Dorsolateral prefrontal cortex (tissue), 122 donors: ENCODE measurements at places on chromosomes 2 and 18. TPM values are rescaled to one million over a fixed set of nuclear protein-coding genes. Genes with fewer than 3 reads are reported as not detected.

- peak; percentile 36 for DNase-seq
Observed at GRCh38 chr2:239042046-239042445, 194.2 kb downstream of the TWIST2 start.

The GPC1 gene
- 121 TPM for total RNA-seq

DNA sequence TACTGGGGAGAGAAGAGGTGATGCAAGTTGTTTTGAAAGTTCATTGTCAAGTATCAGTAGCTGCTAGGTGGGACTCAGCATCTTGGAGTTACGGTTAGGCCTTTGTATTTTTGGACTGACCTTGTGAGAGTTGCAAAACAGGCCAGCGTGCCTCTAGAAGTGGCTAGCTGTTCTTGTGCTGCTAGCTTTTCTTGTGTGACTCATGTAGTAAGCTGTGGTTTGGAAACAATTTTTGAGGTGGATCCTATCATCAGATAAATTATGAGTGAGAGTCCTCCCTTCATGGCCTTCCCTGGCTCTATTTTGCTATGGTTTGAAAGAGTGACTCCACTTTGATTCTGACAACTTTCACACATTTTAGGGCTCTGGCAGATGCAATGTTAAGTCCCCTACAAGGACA lies 409.2 kb upstream of the HS6ST1 start:
- DNase-seq: no peak

The LRRFIP1 gene
- 57.8 TPM for total RNA-seq

DNA sequence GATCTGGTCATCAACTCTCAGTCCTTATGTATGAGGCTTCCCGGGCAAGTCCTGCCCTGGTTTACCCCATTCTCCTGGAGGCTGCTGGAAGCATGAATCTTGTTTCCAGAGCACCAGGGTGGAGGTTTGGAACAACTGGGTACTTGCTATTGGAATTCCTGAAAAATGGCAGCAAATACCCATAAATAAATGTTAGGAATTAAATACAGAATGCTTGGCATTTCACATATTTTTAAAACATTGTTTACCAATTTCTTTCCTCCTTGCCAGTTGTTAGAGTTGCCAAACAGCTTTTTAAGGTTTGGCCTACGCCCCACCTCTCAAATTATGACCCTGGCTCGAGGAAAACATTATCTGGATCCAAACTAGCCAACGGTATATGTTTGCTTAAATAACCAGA lies 90.6 kb upstream of the ZCCHC2 start:
- DNase-seq: no peak

- DNase-seq: no peak
Observed at GRCh38 chr2:173401716-173402326, 47.1 kb downstream of the CDCA7 start.

DNA sequence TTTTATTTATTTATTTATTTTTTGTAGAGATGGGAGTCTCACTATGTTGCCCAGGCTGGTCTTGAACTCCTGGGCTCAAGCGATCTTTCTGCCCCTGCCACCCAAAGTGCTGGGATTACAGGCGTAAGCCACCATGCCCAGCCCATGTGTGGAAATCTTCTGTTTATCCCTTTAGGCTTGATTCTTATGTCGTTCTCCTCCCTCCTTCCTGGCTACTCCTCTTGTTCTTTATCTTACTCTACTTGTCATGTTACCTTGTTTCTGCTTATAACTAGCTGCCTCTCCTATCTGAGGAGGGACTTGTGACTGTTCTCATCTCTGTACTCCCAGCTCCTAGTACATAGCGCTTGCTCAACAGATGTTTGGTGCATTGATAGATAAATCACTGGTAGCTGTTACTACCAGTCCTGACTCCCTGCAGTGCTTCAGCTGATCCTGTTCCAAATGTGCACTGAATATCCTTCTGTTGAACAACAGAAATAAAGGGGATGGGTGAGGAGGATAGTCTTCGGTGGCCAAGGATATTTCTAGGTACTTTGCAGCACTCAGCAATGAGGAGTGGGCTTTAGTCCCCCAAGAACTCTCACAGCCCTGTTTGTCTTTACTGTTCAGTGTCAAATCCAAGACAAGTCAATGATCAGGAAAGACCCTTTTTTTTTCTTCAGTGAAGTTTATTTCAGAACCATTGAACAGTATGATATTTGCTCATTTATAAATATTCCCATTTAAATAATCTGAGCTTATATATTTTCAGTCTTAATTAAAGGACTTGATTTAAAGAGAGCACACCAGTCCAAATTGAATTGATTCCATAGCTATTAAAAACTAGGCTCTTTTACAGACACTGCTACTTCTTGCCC lies 7.2 kb downstream of the IL1B start:
- DNase-seq: no peak

- no peak for DNase-seq
Observed at GRCh38 chr2:165198181-165198580, 5.7 kb downstream of the SCN3A start.
